Right ventricle myocardium inferior (tissue), 1 donor: ENCODE measurements at places on chromosomes 1 and 21.

DNA sequence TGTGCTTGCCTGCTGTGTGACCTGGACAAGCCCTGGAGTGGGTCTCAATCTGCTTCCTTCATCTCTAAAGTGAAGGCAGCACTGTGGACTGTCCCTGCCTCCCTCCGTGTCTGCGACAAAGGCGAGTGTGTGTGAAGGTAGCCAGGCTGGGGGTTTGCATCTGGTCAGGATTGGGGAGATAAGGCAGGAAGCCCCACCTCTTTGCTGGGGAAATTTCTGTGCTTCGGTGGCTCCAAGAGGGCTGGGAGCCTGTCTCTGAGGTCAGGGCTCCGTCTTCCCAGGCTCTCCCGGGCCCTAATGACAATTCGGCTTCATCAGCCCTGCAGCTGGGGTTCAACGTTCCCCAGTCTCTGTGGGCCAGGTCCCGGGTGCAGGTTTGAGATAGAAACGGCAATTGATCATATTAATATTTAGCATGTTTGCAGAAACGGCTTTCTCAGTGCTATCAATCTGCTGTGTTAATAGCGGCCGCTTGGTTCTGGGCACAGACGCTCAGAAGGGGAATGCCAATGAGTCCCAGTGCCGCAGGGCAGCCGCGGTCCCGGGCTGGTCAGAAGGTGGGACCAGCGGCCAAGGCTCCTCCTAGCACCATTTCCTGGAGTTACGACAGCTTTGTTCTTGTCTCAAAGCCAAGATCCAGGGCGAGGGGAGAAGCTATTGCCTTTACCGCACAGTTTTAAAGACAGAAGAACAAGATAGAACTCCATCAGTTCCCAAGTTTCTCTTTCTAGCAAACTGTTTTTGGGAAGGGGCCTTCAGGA, 105.7 kb downstream of the PRDM16 start:
- DNase-seq, result peak; percentile 86

DNA sequence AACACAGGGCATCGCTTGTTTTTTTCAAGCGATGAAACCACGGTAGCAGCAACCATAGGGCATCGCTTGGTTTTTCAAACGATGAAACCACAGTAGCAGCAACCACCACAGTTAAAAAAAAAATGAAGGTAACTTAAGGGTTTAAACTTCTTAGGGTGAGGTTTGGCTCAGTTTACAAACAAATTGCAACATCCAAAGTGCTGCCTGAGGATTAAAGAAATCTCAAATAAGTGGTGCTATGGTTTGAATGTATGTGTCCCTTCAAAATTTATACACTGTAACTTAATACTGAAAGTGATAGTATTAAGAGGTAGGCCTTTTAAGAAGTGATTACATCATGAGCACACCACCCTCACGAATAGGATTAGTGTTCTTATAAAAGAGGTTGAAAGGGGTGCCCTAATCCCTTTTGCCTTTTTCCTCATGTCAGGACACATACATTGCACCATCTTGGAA, 6.4 kb upstream of the GBP5 start:
- no peak for DNase-seq

- DNase-seq, result no peak
These were observed 278.4 kb downstream of the TM2D1 start for GRCh38 chr1:61446531-61446991.

DNA sequence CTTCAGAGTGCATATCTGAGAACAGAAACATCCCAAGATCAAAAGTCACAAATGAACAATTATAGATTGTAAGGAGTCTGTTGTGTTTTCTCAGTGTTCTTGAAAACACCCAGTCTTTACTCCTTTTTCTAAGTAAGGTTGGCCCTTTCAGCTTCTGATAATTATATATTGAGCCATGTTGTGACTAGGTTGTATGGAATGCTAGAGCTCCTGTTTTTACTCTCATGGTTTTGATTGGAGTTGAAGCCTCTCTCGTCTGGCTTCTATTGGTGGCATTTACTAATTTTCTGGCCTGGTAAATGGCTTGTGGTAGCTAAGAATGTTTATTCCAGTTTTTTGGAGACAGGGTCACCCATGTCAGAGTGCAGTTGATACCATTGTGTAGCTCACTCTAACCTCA, 84.7 kb downstream of the NDUFS5 start:
- DNase-seq, result no peak

- no peak for DNase-seq
These were observed 89.3 kb downstream of the PHTF1 start for GRCh38 chr1:113669988-113670387.

GRCh38 chr1:78464449-78464891, 26.3 kb upstream of the PTGFR start:
- DNase-seq, result no peak

DNA sequence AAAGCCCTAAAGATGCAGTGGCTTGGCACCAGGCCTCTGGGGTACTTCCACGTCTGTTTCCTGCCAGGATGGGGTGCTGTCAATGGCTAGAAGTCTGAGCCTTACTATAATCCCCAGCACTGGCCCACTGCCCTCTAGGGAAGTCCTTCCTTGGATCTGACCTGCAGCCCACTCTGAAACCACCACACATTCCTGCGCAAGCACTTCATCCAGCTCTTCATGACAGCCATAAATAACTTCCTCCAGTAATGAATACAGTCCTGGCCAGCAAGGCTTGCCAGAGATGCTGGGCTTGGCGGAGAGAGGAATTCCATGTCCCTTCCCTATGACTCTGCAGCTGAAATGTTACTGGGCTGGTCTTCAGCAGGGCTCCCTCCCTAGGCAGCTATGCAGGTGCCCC, 32.6 kb downstream of the ALPL start:
- no peak for DNase-seq

- no peak for DNase-seq
These were observed 6.8 kb upstream of the PLCH2 start for GRCh38 chr1:2469103-2469940.

DNA sequence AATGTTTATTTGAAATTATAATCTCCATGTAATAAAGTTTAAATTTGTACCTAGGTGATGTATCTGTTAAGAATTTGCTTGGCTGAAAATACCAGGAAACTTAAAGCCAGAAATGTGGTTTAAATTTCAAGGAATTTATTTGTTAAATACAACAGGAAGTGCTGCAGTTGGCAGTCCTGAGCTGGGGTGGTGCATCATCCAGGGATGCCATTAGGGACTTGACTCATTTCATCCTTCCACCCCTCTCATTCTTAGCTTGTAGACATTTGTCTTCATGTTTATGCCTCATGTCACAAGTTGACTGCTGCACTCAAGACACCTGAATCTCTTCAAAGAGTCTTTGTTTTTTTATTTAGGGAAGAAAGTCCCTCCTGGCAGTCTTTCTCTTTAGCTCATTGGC, 175.9 kb downstream of the LHX8 start:
- no peak for DNase-seq
